Urothelium cell line (cell line): ENCODE measurements at places on chromosomes 6 and 20.

GRCh38 chr6:36280983-36281382 is 11.1 kb downstream of the PNPLA1 start:
- DNase-seq = no peak

GRCh38 chr6:13331516-13332348 is 3.4 kb upstream of the TBC1D7 start:
- DNase-seq = peak; percentile 25

- DNase-seq = peak; percentile 85
Measured at GRCh38 chr20:48295445-48295903, 510.2 kb upstream of the SULF2 start.

GRCh38 chr6:53282741-53283140 is 66.0 kb downstream of the ELOVL5 start:
- DNase-seq = no peak

DNA sequence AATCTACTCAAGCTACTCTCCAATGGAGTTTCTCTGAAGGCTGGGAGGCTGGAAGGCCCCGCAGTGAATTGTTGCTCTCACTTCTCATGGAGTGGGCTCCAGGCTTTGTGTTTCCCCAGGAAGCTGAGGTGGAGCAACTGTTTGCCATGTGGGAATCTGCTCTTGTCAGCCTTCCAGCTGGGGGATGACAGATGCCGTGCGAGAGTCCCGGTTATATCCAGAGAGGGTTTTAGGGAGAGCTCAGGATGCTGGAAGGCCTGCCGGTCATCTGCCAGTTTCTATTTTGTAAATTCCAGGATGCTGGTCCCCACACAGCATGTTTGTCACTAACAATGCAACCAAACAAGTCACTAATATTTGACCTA is 98.2 kb upstream of the NAA20 start:
- no peak for DNase-seq

GRCh38 chr6:7424967-7425807 is 35.6 kb downstream of the RIOK1 start:
- peak; percentile 17 for DNase-seq

- peak; percentile 72 for DNase-seq
Measured at GRCh38 chr6:106574741-106575458, 54.4 kb downstream of the RTN4IP1 start.

DNA sequence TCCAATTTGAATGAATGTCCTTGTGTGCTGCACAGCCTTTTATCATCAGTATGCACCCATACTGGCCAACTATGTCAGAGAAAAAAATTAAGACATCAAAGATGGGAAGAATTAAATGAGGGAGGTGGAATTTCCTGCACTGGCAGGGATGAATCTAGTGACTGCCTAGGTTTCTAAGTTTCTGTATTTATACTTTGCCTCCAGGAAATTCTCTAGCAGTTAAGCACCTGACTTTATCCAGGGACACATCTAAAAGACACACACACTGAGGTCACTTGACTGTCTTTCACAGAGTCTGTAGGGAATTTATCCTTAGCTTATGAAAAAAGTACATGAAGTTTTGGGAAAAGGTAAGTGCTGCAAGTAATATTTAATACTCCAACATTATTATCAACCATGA is 636.5 kb upstream of the PTCHD4 start:
- no peak for DNase-seq

DNA sequence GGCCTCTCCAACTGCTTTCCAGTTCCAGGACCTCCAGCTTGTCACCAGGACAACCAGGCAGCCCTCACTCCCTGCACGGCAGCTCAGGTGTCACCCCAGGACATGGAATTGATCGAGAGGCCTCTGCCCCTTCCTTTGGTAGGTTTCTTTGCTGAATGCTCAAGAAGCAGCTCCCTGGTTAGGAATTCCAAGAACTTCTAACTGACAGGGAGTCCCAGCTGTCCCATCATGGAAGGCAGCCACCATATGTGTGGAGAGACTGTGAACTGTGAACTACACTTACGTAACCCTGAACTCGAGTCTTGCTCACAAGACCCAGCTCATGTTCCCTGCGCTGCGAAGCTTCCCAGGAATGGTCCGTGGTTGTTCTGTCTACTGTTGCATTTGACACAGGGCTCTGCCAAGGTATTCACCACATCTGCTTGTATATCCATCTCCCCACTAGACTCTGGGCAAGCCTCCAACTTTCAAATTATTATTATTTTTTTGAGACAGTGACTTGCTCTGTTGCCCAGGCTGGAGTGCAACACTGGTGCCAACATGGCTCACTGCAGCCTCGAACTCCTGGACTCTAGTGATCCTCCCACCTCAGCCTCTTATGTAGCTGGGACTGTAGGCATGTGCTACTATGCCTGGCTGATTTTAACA is 35.7 kb downstream of the MGME1 start:
- no peak for DNase-seq

- DNase-seq = no peak
Measured at GRCh38 chr6:120056085-120056484, 706.5 kb upstream of the MAN1A1 start.

- no peak for DNase-seq
Measured at GRCh38 chr6:38573801-38574395, 65.8 kb downstream of the BTBD9 start.

- DNase-seq = no peak
Measured at GRCh38 chr6:143734641-143735063, 56.9 kb downstream of the PHACTR2 start.
